Uterus (tissue), 4 donors: ENCODE measurements at places on chromosomes 13 and 19. TPM values are rescaled to one million over a fixed set of nuclear protein-coding genes. Genes with fewer than 3 reads are reported as not detected.

- H3K4me1 ChIP-seq = no peaks in the 10 kb centered on the region
- H3K4me3 ChIP-seq = no peak overlapping the region
- H3K27me3 ChIP-seq = no peaks in the 10 kb centered on the region
- no peaks in the 10 kb centered on the region for H3K36me3 ChIP-seq
- DNase-seq = no peak
These were observed 206.3 kb downstream of the FOXO1 start for GRCh38 chr13:40460116-40460515.

- no peak overlapping the region for H3K27ac ChIP-seq
- no peaks in the 10 kb centered on the region for H3K27me3 ChIP-seq
- H3K4me3 ChIP-seq = no peak overlapping the region
- DNase-seq = no peak
- H3K4me1 ChIP-seq = no peaks in the 10 kb centered on the region
These were observed 23.1 kb downstream of the SIAH3 start for GRCh38 chr13:45828256-45828968.

Gene LRRC8E
- not detected for total RNA-seq

GRCh38 chr13:48110132-48110868 is 15.4 kb upstream of the MED4 start:
- H3K36me3 ChIP-seq = no peaks in the 10 kb centered on the region
- H3K4me3 ChIP-seq = no peak overlapping the region
- DNase-seq = no peak
- H3K27ac ChIP-seq = peak overlapping the region; percentile 39
- no peaks in the 10 kb centered on the region for H3K27me3 ChIP-seq

DNA sequence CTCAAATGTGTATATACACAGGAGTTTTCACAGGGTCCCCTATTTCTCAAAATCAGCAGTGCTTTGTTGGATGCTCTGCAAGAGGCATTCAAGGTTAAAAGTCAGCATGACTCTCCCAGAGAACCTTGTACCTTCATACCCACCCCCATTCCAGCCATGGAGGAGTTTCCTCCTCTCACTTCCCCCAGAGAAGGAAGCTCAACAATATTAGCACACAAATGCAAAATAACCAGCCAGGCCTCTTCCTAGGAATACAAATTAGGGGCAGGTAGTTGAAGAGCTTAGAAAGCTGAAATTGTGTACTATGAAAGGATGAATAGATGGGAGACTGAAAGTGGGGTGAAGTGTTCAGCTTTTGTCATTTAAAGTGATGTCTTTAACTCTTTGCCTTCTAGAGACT is 43.8 kb downstream of the SPRY2 start:
- no peaks in the 10 kb centered on the region for H3K36me3 ChIP-seq
- H3K27ac ChIP-seq = no peak overlapping the region
- no peak for DNase-seq
- H3K4me3 ChIP-seq = no peak overlapping the region
- no peaks in the 10 kb centered on the region for H3K4me1 ChIP-seq

- H3K4me1 ChIP-seq = no peaks in the 10 kb centered on the region
- H3K27ac ChIP-seq = no peak overlapping the region
- DNase-seq = no peak
- no peaks in the 10 kb centered on the region for H3K36me3 ChIP-seq
These were observed 1679.9 kb downstream of the EFNB2 start for GRCh38 chr13:104855581-104855980.

Gene OR7A5
- not detected for total RNA-seq

Gene ZNF556
- total RNA-seq = 0.73 TPM

Gene ZFP82
- 5.4 TPM for total RNA-seq

- no peak overlapping the region for H3K27ac ChIP-seq
- no peaks in the 10 kb centered on the region for H3K36me3 ChIP-seq
- no peak for DNase-seq
- no peaks in the 10 kb centered on the region for H3K27me3 ChIP-seq
These were observed 41.8 kb downstream of the PIBF1 start for GRCh38 chr13:72823724-72824123.

- H3K36me3 ChIP-seq = no peaks in the 10 kb centered on the region
- H3K27ac ChIP-seq = peak overlapping the region; percentile 83
- peak overlapping the region; percentile 46 for H3K4me3 ChIP-seq
- H3K4me1 ChIP-seq = no peaks in the 10 kb centered on the region
These were observed 98.3 kb downstream of the ELF1 start for GRCh38 chr13:40920826-40921225.

DNA sequence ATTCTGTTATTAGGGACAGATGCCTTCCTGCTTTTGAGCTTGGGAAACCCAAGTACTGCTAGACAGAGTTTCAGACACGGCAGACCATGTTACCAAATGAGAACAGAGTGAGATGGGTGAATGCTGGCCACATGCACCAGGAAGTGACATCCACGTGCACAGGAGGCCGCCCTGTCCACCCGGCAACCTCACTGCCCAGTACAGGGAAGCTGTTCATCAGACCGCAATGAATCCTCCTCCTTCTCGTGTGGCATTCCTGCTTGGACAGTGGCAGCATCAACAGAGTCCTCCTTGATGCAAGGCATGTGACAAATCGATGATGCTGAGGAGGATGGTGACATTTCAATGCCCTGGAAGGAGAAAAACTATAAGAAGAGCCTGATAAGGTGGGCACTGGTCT is 191.0 kb upstream of the SOX1 start:
- H3K36me3 ChIP-seq = no peaks in the 10 kb centered on the region
- H3K4me1 ChIP-seq = no peaks in the 10 kb centered on the region
- no peak overlapping the region for H3K4me3 ChIP-seq
- no peaks in the 10 kb centered on the region for H3K27me3 ChIP-seq
- no peak for DNase-seq
- no peak overlapping the region for H3K27ac ChIP-seq

DNA sequence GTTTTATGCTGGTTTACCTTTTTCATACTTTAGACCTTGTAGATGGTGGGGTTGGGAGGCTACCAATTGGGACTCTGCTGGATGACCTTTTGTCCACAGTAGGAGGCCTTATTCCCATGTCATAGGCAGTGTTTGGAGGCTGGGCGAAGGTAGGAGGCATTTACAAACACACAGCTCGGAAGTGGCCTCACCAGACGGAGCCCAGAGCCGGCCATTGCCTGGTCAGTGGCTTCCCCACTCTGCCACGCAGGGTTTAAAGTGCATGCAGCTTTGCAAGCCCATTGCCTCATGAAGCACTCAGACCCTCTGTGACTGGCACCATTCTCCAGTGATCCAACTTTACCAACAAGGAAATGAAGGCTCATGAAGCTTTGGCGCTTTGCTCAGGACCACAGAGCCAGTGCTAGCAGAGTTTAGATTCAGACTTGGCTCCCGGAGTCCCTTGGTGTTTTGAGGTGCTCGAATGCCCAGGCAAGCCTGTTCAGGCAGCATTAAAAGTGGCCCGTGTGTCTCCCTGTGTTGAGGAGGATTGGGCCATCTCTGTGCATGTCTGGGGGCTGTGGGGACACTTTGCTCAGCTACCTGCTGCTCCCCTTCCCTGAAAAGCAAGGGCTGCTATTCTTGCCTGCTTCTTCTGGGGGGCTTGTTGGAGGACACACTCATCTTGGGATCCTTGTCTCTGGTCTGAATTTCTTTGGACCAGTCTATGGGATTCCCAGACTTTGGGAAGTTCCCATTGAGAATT is 148.7 kb downstream of the ZNF536 start:
- H3K4me3 ChIP-seq = no peak overlapping the region
- H3K27me3 ChIP-seq = no peaks in the 10 kb centered on the region
- no peak for DNase-seq
- H3K27ac ChIP-seq = no peak overlapping the region

DNA sequence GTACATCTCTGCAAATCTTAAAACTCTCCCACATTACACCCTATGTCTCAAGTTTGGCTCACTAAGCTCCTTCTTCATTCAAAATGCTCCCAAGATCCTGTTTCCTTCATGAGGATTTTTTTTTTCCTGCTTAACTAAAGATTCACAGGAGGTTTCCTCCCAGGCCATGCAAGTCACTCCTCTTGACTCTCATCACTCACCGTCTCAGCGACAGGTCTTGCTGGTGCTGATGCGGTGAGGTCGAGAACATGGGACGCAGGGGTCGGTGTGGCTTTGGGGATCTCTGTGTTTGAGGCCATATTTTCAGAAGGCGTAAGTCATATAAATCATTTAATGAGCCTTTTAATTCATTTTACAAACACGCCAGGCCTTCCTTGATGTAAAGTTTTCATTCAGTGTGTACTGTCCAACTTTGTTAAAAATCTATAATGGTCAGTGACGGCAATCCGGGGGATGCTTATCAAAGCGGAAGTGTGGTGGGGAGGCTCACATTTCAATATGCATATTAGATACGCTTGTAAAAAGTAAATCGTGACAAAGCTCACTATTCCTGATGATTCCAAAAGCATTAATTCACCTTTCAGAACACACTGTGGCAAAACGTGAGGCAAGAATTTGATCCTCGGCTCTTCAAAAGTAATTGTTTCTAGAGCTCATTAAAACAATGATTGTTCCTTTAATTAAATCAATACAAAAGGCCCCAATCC is 20.4 kb downstream of the EFNB2 start:
- no peak for DNase-seq
- no peak overlapping the region for H3K27ac ChIP-seq
- H3K4me1 ChIP-seq = no peaks in the 10 kb centered on the region
- H3K36me3 ChIP-seq = no peaks in the 10 kb centered on the region
- H3K4me3 ChIP-seq = no peak overlapping the region
- H3K27me3 ChIP-seq = no peaks in the 10 kb centered on the region

- H3K27ac ChIP-seq = no peak overlapping the region
- H3K4me1 ChIP-seq = no peaks in the 10 kb centered on the region
- no peaks in the 10 kb centered on the region for H3K27me3 ChIP-seq
These were observed 31.8 kb upstream of the SEMA6B start for GRCh38 chr19:4591320-4591719.

GRCh38 chr19:53915000-53915399 is 5.9 kb downstream of the CACNG7 start:
- H3K27ac ChIP-seq = no peak overlapping the region
- H3K4me3 ChIP-seq = no peak overlapping the region
- no peak for DNase-seq
- no peaks in the 10 kb centered on the region for H3K36me3 ChIP-seq
- no peaks in the 10 kb centered on the region for H3K4me1 ChIP-seq

DNA sequence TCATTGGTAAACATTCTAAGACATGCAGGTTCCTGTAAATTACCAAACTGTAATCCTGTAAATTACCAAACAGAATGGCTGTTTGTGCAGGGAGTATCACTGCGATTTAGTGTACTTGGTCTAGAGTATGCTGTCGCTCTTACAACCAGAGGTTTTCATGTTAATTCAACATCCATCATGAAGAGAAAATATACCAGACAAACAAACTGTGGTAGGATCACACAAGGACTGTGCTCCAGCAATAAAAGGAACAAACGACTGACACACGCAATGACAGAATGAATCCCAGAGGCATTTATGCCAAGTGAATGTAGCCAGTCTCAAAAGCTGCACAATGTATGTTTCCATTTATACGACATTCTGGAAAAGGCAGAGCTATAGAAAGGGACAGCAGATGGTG is 31.2 kb downstream of the RFX2 start:
- no peak for DNase-seq
- no peak overlapping the region for H3K4me3 ChIP-seq
- no peaks in the 10 kb centered on the region for H3K36me3 ChIP-seq
- H3K27ac ChIP-seq = no peak overlapping the region

- H3K4me3 ChIP-seq = no peak overlapping the region
- no peak overlapping the region for H3K27ac ChIP-seq
- H3K36me3 ChIP-seq = no peaks in the 10 kb centered on the region
- no peaks in the 10 kb centered on the region for H3K27me3 ChIP-seq
These were observed 9.3 kb downstream of the GP6 start for GRCh38 chr19:55028757-55029156.

Gene KIR2DL3
- total RNA-seq = not detected

Gene PRR20E
- total RNA-seq = not detected

Gene ZNF350
- 18.9 TPM for total RNA-seq

GRCh38 chr13:102881819-102882686 is 36.2 kb downstream of the ERCC5 start:
- no peak overlapping the region for H3K4me3 ChIP-seq
- no peaks in the 10 kb centered on the region for H3K27me3 ChIP-seq
- DNase-seq = no peak
- no peaks in the 10 kb centered on the region for H3K36me3 ChIP-seq

GRCh38 chr19:5035793-5036697 is 67.1 kb downstream of the KDM4B start:
- H3K27ac ChIP-seq = no peak overlapping the region
- no peaks in the 10 kb centered on the region for H3K27me3 ChIP-seq
- DNase-seq = no peak
- no peaks in the 10 kb centered on the region for H3K36me3 ChIP-seq
